ENCODE measurements at places on chromosomes 2 and 18.

DNA sequence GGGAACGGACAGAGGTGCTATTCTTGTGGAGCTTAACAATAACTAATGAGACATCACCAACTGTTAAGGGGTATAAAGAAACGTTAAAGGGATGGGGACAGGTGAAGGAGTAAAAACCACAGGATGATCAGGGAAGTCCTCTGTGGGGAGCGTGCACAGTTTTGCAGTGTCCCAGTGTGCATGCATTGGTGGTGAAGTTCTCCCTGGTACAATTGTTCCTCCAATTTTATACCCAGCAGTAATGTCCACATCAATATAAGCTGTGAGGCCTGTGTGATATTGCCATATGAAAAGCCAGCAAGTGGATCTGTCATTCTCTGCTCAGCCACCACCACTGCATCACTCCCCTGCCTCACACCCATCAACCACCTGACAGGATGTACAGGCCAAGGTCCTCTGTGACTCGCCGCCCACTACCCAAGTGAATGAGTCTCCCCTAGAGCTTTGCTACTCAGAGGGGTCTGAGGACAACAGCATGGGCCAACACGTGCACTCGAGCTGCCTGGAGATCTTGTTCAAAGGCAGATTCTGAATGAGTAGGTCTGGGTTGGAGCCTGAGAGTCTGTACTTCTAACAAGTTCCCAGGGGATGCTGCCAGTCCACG, 4.6 kb downstream of the MLPH start:
- no peak for DNase-seq

GRCh38 chr2:237256887-237257286, 157.1 kb downstream of the COL6A3 start:
- DNase-seq: no peak

DNA sequence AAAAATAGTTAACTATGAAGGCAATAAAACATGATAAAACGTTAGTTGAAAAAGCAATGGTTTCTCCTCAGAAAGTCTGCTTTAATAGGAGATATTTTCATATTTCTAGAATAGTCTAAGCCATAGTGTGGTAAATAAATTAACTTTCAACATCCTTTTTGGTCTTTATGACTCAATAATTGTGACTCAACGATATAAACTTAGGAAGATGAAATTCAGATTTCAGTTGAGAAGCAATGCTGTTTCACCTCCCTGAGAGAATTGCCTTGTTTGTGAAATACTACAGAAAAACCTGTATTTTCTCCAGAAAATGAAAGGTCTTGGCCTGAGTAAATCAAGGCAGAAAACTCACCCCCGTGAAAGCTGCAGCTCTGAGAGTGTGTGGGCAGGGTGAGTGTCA, 166.9 kb downstream of the ETAA1 start:
- no peak for DNase-seq

GRCh38 chr2:12484536-12485115, 232.1 kb upstream of the TRIB2 start:
- DNase-seq: no peak

DNA sequence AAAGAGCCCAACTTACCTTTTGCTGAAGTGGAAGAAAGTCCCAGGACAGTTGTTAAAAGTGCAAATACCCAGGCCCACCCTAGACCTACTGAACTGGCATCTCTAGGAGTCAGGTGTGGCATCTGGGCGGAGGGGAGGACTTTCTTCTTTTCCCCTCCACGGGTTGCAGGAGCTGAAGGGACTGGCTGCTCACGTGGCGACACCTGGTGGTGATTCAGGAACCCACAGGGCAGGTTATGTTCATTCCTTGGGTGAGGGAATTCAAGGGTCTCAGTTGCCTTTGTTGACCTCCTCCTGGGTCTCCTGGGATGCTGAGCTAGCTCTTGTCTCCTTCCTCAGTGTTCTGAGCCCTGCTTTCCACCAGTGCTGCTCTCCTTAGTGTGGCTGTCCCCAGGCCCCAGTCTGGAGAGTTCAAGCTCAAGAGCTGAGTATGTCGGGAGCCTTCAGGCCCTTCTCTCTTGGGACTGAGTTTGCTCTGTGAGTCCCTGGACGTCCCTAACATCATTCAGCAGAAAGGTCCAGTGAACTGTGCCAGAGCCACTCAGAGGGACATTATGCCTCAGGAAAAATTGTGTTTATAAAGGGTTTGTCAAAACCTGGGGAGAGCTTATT, 56.9 kb downstream of the DYSF start:
- DNase-seq: peak; percentile 71
